Stimulated activated CD8-positive, alpha-beta memory T cell treated with anti-CD3 and anti-CD28 coated beads, Interleukin-4, amount 100 ng/mL, for 4 hours (primary cell): ENCODE measurements at places on chromosomes 6 and 20.

DNA sequence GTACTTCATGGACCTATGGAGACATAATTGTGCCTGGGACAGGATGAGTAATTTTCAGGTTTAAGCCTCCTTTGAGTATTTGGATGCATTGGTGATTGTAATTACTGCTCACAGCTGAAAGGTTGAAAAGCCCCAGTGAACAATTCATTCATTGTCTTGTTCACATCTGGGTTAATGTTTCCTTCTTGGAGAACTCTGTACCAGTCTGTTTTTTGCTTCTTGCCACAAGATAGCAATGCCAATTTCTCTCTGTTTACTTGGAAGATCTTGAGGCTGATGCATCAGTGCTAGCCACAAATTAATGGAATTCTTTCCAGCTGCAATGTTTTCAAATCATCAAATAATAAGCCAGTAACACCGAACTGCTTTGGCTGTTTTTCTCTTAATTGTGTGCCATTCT lies 207.8 kb downstream of the BMP2 start:
- DNase-seq, result no peak

GRCh38 chr6:165910184-165910966 lies 247.3 kb upstream of the PDE10A start:
- no peak for DNase-seq

GRCh38 chr20:35284267-35284991 lies at the start of gene EIF6:
EIF6 (minus strand) TSS chr20:35284772; CDS start chr20:35284487, 285 bp downstream.
- DNase-seq, result peak; percentile 49

DNA sequence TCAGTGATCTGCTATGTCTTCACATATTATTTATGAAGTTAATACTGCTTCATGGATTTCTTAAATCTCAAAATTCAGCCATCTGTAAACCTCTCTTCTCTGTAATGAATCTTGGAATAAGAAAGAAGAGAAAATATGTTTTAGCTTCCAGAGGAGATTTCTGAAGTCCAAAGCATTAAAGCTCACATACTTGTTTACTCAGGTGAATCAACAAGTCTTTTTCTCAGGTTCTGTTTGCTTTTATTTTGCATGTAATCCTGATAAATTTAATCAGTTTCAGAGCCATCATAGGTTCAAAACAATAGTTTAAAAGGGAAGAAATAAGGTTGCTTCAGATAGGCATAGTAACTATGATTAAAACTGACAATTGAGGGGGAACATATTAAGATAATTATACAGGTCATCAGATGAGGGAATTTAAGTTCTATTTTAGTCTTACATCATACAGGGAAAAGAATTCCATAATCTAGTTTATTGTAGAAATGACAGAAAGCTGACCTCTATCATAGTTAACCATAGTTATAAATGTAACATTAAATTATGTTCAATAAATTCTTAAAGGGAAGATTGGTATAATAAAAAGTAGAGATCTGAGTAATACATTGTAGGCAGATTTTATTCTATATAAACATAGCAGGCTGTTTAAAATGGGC lies 716.2 kb downstream of the EYS start:
- DNase-seq, result no peak

DNA sequence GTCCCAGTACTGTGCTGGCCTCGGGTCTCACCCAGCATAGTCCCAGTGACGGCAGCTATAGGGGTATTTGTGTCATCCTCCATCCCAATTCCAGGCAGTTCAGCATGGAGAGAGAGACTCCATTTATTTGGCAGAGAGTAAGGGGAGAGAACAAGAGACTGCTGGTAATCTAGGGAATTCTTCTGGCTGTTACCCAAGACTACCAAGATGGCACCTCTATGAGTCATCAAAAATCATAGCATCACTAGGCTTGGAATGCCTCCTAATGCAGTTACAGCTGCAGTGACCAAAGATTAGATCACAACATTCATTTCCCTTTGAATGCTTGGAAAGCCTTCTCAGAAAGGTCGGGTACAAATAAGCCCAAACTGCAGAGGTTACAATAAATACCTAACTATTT lies 660.4 kb upstream of the FLRT3 start:
- no peak for DNase-seq

- no peak for DNase-seq
Measured at GRCh38 chr6:158174514-158174913, 6.4 kb downstream of the GTF2H5 start.

DNA sequence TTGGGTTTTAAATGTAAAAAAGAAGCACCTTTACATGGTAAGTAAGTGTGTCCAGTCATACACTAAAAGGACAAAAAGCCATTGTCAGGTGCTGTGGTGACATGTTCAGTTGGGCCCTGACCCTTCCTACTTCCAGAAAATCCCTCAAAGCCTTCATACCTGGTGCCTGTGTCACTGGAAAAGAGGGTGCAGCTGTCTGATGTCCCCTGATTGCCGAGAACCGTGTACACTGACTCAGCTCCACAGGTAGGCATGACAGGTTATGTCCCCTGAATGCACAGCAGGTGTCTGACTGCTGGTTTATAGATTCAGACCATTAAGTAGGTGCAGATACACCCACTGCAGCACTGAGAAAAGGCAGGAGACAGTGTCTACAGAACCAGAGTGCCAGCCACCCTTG lies 99.1 kb downstream of the FOXC1 start:
- DNase-seq, result no peak

DNA sequence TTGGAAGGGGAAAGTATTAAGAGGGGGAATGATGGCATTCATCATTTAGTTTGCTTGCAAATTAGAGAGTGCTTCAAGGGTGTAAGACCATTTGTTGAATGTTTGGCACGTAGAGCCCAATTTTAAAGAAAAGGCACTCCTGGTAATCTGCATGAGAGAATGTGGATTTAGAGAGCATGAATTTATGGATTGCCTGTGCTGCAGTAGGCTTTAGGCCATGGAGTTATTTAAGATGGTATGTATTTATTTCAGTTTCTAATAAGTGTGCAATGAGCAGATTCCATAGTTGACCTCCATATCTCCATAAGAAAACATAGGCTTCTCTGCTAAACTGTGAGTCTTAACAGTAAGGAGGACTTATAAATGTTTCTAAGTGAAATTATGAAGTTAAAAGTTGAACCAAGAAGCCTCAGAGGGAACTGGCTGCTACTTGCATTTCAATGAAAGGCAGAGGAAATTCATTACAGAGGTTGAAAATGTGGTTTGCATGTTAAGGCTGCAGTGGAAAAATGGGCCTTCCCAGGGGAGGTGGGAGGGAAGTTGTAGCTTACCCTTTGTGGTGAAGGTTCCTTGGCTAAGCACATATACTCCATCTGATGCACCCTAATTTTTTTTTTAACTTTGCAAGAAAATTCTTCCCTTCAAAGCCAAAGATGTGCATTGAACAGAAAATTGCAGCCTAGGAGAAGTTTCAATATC lies 134.2 kb downstream of the CARMIL1 start:
- DNase-seq, result no peak

DNA sequence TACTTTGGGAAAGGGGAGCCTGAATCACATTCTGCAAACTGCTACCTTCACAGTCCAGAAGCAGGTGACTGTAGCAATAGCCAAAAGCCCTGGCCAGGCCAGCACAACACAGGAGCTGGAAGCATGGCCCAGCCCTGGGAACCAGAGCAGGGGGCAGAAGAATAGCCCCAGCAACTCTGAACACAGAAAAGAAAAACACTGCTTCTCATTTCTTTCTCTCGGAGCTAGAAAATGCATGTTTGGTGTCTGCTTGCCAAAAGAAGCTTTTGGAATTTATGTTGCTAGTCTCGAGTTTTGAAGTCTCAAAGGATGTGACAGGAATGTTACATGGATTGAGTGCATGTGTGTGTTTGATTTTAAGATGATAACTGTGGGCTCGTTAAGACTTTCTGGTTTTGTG lies 79.8 kb upstream of the SCAF8 start:
- no peak for DNase-seq

- no peak for DNase-seq
Measured at GRCh38 chr20:43584448-43585136, 6.1 kb upstream of the IFT52 start.

GRCh38 chr6:33206027-33206863 lies 1.8 kb downstream of the HSD17B8 start:
- DNase-seq, result no peak

DNA sequence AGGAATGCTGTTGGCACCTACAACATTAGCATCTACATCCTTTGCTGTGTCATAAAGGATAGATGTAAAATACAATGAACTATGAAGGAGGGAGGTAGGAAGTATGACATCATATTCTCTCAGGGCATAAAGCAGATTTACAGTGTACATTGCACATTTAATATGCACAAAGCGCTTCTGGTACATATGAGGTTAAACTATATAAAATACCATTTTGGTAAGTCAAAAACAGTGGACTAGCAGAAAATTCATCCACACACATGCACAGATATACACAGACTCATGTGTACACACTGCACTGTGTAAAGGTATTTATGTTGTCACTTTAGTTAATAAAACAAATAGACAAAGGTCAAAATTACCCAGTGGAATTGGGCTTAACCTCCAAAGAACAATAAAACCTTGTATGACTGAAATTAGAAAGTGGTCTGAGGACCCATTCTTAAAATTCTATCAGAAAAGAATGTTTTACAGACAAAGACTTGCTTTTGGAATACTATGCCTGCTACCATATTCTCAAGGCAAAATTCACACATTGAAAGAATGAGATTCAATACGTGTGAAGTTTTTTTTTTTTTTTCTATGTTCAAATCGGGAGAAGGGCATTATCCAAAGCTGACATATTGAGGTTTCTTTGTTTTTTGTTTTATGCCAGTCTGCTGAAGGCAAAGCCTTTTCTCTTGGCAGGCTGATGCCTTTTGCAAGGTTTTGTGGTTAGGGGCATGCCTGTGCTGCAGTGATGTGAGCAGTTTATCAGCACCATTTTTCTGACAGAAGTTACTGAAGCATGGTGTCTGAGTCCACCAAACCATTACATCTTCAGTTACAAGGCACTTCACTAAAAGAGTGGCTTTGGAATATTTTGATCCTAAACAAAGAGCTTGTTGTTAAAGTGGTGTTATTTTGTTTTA lies 199.0 kb downstream of the PLCB1 start:
- DNase-seq, result no peak

DNA sequence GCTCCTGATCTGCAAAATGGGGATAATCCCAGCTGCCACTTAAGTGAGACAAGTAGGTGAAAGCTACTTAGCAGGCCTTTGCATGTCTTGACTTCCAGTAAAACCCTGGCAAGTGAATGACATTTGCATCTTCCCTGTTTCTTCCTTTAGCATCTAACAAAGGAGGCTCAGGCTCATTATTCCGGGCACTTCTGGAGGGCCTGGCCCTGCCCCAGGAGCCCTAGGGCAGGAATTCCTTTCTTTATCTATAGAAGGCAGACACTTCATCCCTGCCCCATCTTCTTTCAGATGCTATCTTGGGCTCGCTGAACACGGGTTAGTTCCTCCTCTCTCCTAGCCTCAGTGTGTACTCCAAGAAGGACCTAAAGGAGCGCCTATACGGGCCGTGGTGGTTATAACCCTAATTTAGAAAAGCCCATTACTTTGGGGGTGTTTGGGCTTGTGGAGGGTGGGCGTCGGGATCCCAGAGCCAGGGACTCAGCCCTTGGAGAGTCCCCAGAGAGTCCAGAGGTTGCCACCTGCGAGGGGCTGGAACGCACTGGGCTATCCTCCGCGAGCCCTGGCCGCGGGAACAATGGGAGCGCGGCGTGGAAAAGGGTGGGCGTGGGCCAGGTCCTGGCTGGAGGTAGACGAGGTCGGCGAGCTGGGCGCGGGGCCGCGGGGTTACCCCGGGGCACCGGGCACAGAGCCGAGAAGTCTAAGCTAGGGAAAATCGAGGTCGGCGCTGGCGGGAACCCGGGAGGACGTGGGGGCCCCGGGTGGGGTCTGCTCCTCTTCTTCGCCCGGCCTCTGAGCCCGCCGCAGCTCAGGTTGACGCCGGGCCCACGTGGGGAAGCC lies 62.8 kb upstream of the EPB41L1 start:
- no peak for DNase-seq

DNA sequence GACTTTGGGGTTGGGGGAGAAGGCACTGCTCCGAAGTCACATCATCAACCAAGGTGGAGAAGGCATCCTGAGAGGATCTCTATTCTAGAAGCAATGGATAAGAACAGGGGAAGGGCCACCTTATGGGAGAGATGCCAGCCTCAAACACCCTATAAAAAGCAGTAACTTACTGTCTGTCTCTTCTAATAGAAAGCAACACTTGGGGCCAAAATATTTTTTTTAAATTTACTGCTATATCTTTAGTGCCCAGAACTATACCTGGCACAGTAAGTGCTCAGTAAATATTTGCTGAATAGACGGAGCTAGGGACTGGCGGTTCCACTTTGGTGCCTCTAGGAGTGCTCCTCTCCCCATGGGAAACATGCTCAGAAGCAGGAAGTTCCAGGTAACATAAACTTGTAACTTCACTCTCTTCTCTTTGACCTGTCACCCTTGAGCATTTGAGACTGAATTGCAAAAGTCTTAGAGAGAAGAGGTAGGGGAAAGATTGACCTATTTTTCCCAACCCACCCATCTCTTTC lies 807 bp upstream of the OTOR start:
- no peak for DNase-seq

DNA sequence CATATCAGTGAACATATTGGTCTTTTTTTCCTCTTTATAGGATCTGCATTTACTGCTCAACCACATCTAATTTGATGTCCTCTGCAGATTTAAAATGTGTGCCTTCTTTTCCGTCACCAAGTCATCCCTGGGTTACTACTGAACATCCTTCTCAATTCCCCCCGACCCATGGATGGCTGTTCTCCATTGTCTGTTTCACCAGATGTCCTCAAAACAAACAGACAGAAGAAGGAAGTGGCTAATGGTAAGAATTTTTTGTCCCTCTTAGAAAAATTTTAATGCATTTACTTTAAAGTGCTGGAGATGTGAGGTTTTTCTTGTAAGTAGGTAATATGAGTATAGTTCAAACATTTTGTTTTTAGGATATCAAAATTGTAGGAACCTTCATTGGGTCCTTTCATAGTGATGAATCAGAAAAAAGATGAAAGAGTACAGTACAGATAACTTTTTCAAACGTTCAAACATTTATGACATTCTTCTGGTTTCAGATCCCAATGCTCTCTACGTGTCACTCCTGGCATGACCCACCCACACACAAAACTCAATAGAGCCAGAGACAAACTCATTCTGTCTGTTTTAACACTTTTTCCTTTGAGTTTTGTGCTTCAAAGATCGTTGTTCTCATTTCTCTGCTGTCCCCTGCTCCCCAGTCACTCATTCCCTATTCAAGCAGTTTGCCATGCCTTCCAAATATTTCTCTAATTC lies 276.4 kb downstream of the PRL start:
- no peak for DNase-seq

GRCh38 chr20:4820806-4821518 lies 99.3 kb downstream of the PRND start:
- DNase-seq, result no peak

GRCh38 chr20:20765696-20766365 lies 53.4 kb upstream of the RALGAPA2 start:
- no peak for DNase-seq

DNA sequence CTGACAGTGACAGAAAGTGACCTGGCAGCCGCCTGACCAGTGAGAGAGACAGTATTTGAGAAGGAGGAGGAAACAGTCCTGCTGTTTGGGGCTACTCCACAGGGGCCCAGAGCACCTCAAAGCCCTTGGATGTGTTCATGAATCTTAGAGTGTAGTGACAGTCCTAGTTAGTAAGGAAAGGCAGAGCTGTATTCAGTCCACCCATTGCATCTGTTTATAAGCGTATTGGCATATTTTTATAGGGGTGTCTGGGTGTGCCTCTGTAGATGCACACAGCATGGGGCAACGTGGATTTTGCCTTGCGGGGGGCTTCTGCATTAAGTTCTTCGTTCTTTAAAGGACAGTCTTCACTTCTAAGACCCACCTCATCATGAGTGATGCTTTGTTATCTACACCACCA lies 44.6 kb upstream of the SLC22A1 start:
- DNase-seq, result no peak
